Hypothalamus (tissue), 51 donors: ENCODE measurements at places on chromosomes 3 and 15.

DNA sequence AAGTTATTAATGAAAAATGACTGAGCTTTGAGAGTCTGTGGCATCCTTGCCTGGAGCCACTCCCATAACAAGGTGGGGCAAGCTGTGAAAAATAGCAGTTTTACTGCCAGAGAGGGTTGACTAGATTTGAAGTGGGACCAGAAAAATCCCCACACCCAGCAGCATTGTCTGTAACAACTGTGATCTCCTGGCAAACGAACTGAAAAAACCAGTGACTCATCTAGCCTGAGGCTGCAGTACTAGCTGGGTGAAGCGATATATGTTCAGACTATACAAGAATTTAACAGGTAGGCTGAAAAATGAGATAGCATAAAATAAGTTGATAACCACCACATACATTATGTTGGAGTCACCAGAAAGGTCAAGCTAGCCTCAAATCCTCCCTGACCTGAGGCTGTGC is 64.0 kb downstream of the DPH6 start:
- DNase-seq = no peak

DNA sequence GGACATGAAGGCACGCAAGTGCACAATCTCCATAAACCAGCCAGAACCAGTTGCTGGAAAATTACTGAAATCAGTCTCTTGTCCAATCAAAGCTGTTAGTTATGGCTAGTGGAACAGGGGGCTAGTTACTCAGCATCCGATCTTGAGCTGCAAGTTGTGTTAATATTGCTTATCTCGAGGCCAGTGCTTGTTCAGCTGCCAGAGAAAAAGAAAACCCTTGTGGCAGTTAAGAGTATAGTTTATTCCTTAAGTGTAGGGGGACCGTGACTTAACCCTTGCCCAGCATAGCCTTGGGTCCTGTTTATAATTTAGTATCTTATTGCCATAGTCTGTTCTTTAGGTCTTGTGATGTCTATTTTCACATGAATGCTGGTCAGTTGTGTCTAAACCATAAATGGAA is 268.5 kb downstream of the CD47 start:
- DNase-seq = no peak

GRCh38 chr3:152331018-152331541 is 62.4 kb downstream of the MBNL1 start:
- no peak for DNase-seq

- DNase-seq = no peak
These were observed 72.7 kb downstream of the MYRIP start for GRCh38 chr3:39882111-39882510.

DNA sequence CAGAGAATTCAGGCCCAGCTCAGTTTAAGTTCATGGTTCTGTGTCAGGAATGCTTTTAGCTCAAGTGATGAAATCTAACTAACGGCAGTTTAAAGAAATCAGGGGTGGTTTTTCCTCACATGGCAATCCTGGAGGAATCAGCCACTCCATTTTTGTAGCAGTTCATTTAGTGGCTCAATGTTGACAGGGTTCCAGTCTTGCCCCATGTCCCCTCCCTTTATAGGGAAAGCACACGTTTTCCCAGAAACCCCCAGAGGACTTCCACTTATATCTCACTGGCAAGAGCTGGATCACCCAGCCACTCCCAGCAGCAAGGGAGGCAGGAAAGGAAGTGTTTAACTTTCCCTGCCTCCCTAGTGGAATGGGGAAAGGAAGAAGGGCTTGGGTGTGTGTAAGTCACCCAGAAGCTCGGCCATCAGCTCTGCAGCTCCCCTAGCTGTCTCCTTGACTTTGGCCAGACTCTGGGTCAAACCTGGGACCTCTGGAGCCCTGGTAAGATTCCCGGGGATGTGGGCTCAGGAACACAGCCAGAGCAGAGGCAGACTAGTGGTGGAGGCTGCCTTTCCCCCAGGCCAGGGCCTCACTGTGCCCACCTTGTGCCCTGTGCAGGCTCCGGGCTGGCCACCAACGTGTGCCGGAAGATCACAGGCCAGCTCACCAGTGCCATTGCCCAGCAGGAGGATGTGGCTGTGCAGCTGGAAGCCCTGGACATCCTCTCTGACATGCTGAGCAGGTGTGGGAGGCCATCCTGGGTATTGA is 11.3 kb downstream of the CAND2 start:
- DNase-seq = no peak
